ENCODE measurements at places on chromosomes 3 and 15. TPM values are rescaled to one million over a fixed set of nuclear protein-coding genes. Genes with fewer than 3 reads are reported as not detected.

GRCh38 chr3:41288785-41289184 lies 89.5 kb downstream of the CTNNB1 start:
- no peak for DNase-seq

DNA sequence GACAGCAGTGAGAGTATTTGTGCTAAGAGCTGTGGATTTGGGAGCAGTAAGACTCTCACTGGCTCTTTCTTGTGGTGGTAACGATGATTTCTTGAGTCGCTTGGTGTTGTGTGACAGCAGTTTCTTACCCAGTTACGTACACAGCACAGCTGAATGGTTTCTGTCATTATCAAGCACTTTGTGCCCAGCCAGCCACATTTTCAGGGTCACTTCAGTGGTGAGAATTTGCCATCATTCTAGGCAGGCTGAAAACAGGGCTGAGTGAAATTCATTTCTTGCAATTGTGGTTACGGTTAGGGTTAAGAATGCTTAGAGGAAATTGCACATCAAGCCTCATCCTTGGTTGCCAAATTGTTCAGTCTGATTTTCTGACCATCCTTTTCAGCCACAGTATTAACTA lies 130.1 kb downstream of the RYR3 start:
- no peak for DNase-seq

DNA sequence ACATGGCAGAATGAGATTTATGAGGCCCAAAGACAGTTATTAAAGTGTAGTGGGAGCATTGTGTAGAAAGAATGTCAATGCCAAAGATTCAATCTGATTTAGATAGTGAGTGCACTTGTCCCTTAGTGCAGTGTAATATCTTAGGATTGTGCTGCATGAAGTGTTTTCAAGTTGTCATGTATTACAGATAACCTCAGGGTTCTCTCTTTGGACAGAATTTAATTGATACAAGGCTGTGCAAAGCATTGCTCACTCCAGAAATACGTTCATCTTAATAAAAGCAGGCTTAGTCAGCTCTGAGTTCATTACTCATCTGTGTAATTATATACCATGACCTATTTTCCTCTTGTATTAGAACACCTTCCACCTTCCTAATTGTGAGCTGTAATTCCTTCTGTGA lies 16.0 kb upstream of the GPR171 start:
- DNase-seq = no peak

DNA sequence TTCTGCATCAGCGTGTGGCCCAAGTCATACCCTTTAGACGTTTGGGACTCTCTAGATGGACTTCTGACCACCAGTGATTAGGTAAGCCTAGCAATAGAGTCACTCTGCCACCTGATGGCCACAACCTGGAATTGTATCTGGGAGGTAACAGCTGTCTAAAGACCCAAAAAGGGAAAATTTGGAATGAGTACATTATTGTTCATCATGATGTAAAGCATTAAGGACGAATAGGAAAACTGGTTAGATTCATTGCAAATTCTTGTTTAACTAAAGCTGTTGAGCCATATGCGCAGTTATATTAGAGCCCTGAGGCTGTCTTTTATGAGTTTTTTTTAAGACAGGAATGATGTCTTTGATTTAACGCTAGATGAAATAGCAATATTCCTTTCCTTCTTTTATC lies 63.6 kb downstream of the FAM81A start:
- no peak for DNase-seq

DNA sequence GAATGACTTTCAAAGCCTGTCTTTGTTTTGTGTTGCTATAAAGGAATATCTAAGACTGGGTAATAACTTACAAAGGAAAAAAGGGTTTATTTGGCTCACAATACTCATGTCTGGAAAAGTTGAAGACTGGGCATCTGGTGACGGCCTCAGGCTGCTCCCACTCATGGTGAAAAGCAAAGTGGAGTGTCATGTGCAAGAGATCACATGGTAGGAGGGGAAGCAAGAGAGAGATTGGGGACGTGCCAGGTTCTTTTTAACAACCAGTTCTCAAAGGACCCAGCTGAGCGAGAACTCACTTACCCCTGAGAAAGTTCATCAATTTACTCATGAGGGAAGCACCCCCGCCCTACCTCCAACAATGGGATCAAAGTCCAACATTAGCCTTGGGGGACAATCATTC lies 929.4 kb downstream of the ROBO1 start:
- DNase-seq = no peak

DNA sequence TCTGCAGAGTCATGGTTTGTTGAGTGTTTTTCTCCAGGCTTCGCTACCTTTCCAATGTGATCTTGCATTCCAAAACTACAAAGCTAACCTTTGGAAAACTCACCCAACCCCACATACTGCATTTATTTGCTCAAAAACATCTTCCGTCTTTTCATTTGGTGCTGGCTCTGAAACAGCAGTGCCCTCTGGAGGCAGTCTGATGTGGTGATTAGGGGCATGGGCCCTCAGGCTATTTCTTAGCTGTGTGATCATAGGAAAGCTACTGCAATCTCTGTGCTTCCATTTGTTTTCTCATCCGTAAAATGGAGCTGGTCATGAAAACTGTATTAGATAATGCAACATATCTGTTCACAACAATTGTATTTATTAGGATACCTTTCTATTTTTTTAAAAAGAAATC lies 47.0 kb downstream of the MTHFS start:
- no peak for DNase-seq

DNA sequence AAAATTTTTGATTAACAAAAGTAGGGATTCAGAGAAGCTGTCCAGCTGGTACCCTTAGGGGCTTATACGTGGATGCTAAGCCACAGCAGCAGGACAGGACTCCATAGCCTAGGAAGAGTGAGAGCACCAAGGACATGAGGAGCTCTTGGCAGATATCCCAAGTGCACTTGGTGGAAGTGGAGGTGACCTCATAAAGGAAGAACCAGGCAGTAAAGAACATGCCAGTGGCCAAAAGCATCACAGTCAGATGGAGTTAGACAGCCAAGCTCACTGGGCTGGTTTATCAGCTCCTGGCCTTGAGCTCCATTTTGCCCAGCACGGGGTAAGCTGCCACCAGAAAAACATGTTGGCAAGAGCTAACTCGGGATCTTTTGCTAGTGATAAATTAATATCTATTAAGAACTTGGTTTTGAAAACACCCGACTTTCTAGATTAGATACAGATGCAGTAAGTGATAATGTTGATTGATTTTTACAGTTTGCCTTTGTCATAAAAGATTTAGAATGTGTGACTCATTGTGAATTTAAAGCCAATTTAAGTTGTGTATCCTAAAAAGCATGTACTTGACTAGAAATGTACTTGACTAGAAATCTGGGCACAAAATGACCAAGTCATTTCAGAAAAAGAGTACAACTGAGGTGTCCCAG lies 108.0 kb downstream of the CMSS1 start:
- peak; percentile 39 for DNase-seq

DNA sequence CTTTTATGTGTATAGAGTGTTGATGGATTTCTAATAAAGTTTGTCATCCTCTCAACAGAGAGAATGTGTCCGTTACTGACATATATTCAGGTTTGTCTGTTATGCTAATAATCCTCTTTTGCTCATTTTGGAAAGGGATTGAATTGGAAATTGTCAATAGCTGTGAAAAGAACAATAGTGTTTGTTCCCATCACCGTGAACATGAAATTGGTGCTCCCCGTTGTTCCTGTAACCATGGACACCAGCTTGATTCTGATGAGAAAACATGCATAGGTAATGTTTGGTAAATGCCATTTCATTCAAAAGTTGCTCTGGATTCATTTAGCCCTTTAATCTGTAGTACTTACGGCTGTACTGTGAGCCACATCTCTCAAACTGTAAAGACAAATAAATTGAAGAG lies 707.0 kb upstream of the GOLIM4 start:
- no peak for DNase-seq

DNA sequence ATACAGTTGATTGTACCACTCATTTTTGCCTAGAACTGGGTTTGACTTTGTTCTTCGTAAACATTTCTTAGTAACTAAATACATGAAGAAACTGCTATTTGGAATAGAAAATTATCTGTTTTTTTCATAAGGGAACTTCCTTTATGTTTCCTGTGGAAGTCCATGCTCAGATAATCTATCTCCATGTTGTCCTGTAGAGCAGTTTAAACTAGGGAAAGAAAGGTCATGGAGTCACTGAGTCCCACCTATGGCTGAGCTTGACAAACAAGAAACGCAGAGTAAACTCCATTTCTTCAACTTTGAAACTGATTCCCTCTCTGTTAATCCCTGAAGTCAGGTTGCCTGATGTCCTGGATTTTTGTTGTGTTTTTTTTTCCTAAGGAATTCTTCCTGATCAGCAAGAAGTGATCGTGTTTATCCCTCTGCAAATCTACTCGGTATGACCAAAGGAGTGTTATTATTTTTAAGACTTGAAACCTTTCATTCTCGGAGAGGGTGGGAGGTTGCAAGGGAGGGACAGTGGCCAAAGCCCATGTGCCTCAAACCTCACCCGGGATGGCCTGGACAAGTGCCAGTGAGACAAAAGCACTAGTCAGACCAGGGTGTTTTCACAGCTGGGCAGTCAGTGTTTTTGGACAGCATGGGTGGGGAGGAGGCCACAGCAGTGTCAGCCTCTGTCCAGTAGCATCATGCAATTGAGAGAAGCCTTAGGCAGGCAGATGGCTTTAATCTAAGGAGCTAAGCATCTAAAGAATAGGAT lies 129.8 kb upstream of the PHLDB2 start:
- no peak for DNase-seq

- DNase-seq = no peak
These were observed 21.7 kb downstream of the NBEAL2 start for GRCh38 chr3:47000922-47001730.

DNA sequence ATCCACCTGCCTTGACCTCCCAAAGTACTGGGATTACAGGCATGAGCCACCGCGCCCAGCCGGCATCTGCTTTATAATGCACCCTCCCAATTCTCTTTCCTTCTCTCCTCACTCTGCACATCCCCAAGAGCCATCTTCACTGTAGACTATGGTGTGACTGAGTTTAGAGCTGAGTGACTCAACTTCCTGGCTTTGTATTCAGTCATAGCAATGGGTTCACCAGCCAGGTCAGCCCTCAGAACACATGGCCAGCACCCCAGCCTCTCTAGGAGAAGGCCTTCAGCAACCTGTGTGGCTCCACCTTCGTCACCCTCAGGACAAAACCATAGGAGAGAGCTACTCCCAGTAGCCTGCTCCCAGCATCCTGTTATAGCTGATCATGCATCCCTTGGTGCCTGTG lies 33.0 kb downstream of the ARID3B start:
- no peak for DNase-seq

DNA sequence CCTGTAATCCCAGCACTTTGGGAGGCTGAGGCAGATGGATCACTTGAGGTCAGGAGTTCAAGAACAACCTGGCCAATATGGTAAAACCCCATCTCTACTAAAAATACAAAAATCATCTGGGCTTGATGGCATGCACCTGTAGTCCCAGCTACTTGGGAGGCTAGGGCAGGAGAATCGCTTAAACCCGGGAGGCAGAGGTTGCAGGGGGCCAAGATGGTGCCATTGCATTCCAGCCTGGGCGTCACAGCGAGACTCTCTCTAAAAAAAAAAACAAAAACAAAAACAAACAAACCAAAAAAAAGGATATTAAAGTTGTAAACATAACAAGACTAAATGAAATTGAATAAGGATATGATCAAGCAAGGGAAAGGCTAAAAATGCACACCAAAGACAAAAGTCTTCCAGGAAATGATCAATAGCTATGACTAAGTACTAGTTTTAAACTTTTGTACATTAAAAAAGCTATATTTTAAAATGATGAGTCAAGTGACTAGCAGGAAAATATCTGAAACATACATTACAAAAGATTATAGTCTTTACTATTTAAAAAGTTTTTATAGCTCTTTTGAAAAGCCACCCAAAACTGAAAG lies 28.6 kb downstream of the KLHL6 start:
- DNase-seq = no peak

DNA sequence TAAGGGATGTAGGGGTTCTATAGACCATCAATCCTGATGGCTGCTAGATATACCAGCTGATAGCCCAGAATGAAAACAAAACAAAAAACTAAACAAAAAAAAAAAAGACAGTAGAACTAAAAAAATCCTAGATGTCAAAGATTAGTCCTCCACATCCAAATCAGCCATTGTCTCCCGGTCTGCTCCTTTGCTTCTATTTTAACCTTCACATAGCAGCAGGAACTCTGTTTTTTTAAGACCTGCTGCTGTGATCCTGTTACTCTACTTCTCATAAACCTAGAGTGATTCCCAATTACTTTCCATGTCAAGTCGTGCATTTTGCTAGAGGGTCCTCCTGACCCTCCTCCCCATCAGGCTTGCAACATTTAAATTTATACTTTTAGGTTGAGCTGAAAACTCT lies 2.5 kb downstream of the IFT122 start:
- DNase-seq = no peak

- no peak for DNase-seq
These were observed 218.8 kb downstream of the UBE2E2 start for GRCh38 chr3:23421811-23422516.

GRCh38 chr3:33115024-33115768 lies 1.4 kb downstream of the CRTAP start:
- peak; percentile 36 for DNase-seq

DNA sequence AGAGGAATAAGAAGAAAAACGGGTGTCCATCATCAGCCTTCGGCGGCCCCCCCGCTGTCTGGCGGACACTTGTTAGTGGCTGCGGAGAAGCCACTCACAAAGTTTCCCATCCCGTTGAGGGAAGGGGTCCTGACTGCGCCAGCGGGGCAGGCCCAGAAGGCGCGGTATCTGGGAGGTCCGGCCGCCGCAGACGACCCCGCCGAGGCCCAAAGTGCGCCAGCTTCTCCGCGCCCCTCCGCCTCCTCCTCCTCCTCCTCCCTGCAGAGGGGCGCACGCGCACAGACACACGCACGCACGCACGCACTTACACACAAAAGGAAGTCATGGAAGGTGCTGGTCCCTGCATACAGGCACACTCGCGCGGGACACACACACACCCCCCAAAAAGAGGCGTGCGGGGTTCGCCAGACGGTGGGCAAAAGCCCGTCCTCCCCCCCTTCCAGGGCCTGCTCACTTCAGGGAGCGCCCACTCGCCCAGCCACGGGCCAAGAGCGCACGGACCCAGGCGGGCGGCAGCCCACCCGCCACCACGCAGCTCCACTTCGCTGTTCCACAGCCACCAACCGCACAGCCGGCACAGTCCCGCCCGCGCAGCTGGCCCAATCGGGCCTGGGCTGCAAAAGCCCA lies 18.0 kb downstream of the ZNF148 start:
- no peak for DNase-seq

GRCh38 chr3:129618901-129619671 lies 12.6 kb upstream of the PLXND1 start:
- DNase-seq = no peak

TMEM42 gene
- 25.7 TPM for polyA plus RNA-seq

SNX4 gene
- polyA plus RNA-seq = 15.8 TPM

CIDEC gene
- not detected for polyA plus RNA-seq

BTLA gene
- polyA plus RNA-seq = not detected

KLHL25 gene
- 2.9 TPM for polyA plus RNA-seq

INAFM2 gene
- polyA plus RNA-seq = 10.4 TPM

SPINK8 gene
- not detected for polyA plus RNA-seq

XCR1 gene
- polyA plus RNA-seq = not detected

Measured in AG04450 (cell line).